Activated CD8-positive, alpha-beta memory T cell treated with anti-CD3 and anti-CD28 coated beads, Interleukin-2, amount 10 ng/mL, durations not matched to agents 7 days and 5 days (primary cell): ENCODE measurements at places on chromosomes 6 and 20. TPM values are rescaled to one million over a fixed set of nuclear protein-coding genes. Genes with fewer than 3 reads are reported as not detected.

BMP5 gene
- total RNA-seq: not detected

- H3K27ac ChIP-seq: no peak overlapping the region
- H3K36me3 ChIP-seq: no peaks in the 10 kb centered on the region
- DNase-seq: no peak
- no peak overlapping the region for H3K4me3 ChIP-seq
- no peaks in the 10 kb centered on the region for H3K27me3 ChIP-seq
These were observed 210.6 kb upstream of the PLCB4 start for GRCh38 chr20:8858181-8858787.

CST2 gene
- total RNA-seq: not detected

DNA sequence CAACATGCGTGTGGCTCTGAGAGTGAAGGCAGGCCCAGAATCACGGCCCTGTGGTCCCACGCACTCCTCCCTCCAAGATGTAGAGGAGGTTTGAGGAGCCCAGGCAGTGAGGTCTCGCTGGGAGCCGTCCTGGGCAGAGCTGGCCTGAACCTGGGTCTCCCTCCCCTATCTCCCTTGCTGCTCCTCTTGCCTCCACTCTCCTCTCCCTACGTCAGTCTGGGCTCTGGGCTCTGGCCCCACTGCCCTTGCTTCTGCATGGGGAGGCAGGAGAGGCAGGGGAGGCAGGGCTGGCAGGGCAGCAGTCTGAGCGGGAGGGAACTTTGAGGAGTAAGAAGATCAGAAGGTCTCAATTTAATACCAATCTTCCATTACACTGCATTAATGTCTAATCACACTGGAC, 375.1 kb downstream of the ZFAND3 start:
- H3K4me3 ChIP-seq: no peak overlapping the region
- no peaks in the 10 kb centered on the region for H3K36me3 ChIP-seq
- H3K4me1 ChIP-seq: no peaks in the 10 kb centered on the region
- no peaks in the 10 kb centered on the region for H3K27me3 ChIP-seq

SRMS gene
- total RNA-seq: not detected

GRCh38 chr20:33400812-33401183, 521 bp downstream of the CDK5RAP1 start:
- peaks cover 31% of the 10 kb centered on the region for H3K4me1 ChIP-seq
- peak overlapping the region; percentile 86 for H3K4me3 ChIP-seq
- H3K27ac ChIP-seq: peak overlapping the region; percentile 87
- DNase-seq: no peak
- peaks cover 15% of the 10 kb centered on the region for H3K36me3 ChIP-seq

GLO1 gene
- 130 TPM for total RNA-seq

SERPINB1 gene
- total RNA-seq: 65.7 TPM

DNA sequence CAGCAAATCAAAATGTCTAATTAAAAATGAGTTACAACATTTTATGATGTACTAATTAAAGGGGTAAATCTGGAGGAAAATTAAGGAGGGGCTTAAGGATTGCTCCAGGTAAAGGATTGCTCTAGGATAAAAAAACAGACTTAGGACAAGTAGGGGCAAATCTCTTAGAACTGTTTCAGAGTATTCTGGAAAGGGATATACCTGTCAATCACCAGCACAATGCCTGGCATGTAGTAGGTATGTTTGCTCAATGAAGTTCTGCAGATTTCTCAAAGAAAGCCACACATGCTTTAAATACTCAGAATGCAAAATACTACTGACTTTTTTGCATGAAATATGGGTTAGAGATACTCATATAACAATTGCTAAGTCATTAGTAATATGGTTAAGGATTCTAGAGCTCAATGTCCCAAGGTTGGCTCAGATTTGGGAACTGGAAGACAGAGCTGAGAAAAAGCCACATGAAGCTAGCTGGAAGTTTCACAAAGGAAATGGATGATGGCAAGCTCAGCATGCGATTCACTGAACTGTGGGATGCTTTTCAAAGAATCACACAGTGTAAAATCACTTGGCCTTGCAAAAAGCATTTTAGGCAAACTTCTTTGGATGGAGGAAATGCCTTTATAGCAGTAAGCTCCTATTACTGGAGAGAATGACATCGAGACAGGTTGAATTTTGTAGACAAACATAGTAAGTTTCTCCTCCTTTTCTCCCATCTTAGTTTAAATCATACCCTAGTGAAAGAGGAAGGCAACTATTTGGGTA, 72.8 kb downstream of the MAP3K5 start:
- H3K4me3 ChIP-seq: no peak overlapping the region
- peaks cover 21% of the 10 kb centered on the region for H3K36me3 ChIP-seq
- H3K4me1 ChIP-seq: peaks cover 42% of the 10 kb centered on the region
- H3K27me3 ChIP-seq: no peaks in the 10 kb centered on the region
- peak overlapping the region; percentile 63 for H3K27ac ChIP-seq

GRCh38 chr6:90190131-90190530, 106.5 kb downstream of the BACH2 start:
- DNase-seq: no peak
- H3K27me3 ChIP-seq: peaks cover 7% of the 10 kb centered on the region
- H3K36me3 ChIP-seq: peaks cover 5% of the 10 kb centered on the region
- no peak overlapping the region for H3K27ac ChIP-seq
- peaks cover 56% of the 10 kb centered on the region for H3K4me1 ChIP-seq
- H3K4me3 ChIP-seq: no peak overlapping the region

- no peaks in the 10 kb centered on the region for H3K36me3 ChIP-seq
- H3K4me1 ChIP-seq: no peaks in the 10 kb centered on the region
- DNase-seq: no peak
- H3K27me3 ChIP-seq: peaks cover 10% of the 10 kb centered on the region
- no peak overlapping the region for H3K4me3 ChIP-seq
These were observed 74.1 kb downstream of the SULF2 start for GRCh38 chr20:47711046-47711752.

GRCh38 chr6:13101409-13101808, 226.9 kb downstream of the TBC1D7 start:
- H3K4me1 ChIP-seq: no peaks in the 10 kb centered on the region
- DNase-seq: no peak
- H3K27ac ChIP-seq: no peak overlapping the region
- no peak overlapping the region for H3K4me3 ChIP-seq
- H3K27me3 ChIP-seq: peaks cover 26% of the 10 kb centered on the region
- no peaks in the 10 kb centered on the region for H3K36me3 ChIP-seq
